ENCODE measurements at places on chromosomes 12 and 14. TPM values are rescaled to one million over a fixed set of nuclear protein-coding genes. Genes with fewer than 3 reads are reported as not detected.

The PPP4R4 gene
- 0.21 TPM for total RNA-seq

The CLEC4C gene
- not detected for total RNA-seq

The LRP1 gene
- total RNA-seq = 14.7 TPM

The ZNF891 gene
- total RNA-seq = 0.28 TPM

Measured in A549 treated with Mapracorat at 1 μM for 4 hours (cell line).